ENCODE measurements at places on chromosomes 13 and 19. TPM values are rescaled to one million over a fixed set of nuclear protein-coding genes. Genes with fewer than 3 reads are reported as not detected.

FLT3 gene
- not detected for total RNA-seq

ISOC2 gene
- total RNA-seq = 64.8 TPM

ZNF208 gene
- total RNA-seq = not detected

CCL25 gene
- not detected for total RNA-seq

PCDH9 gene
- 7.2 TPM for total RNA-seq

MBD3L2 gene
- total RNA-seq = not detected

CBLC gene
- total RNA-seq = not detected

CEACAM19 gene
- total RNA-seq = 8.3 TPM

AKT1S1 gene
- 113 TPM for total RNA-seq

SH2D3A gene
- 15.4 TPM for total RNA-seq

ZNF296 gene
- total RNA-seq = 9.1 TPM

BRSK1 gene
- 5.4 TPM for total RNA-seq

FGF9 gene
- not detected for total RNA-seq

ACP7 gene
- total RNA-seq = 0.12 TPM

UBE2L5 gene
- total RNA-seq = not detected

PRRG2 gene
- total RNA-seq = 0.81 TPM

ZNF235 gene
- total RNA-seq = 3.0 TPM

MATK gene
- total RNA-seq = 1.9 TPM

FPR1 gene
- total RNA-seq = 0.31 TPM

OBI1 gene
- 7.8 TPM for total RNA-seq

ZNF564 gene
- 2.1 TPM for total RNA-seq

LAIR2 gene
- total RNA-seq = not detected

TYROBP gene
- not detected for total RNA-seq

ARHGEF18 gene
- total RNA-seq = 57.5 TPM

CGB8 gene
- total RNA-seq = 3.5 TPM

IGFLR1 gene
- 14.2 TPM for total RNA-seq

APOC1 gene
- total RNA-seq = 132 TPM

ZNF540 gene
- total RNA-seq = 0.15 TPM

SSC5D gene
- total RNA-seq = 0.45 TPM

ZNF841 gene
- total RNA-seq = 1.8 TPM

CGB1 gene
- total RNA-seq = 0.20 TPM

SWSAP1 gene
- 2.4 TPM for total RNA-seq

PAF1 gene
- total RNA-seq = 72.7 TPM

CEACAM16 gene
- 0.24 TPM for total RNA-seq

F10 gene
- not detected for total RNA-seq

DLL3 gene
- total RNA-seq = 10.3 TPM

GRK1 gene
- not detected for total RNA-seq

KL gene
- total RNA-seq = 0.04 TPM

NR2F6 gene
- total RNA-seq = 28.0 TPM

SPRED3 gene
- 2.3 TPM for total RNA-seq

DOCK6 gene
- 8.4 TPM for total RNA-seq

FFAR2 gene
- not detected for total RNA-seq

RFXAP gene
- total RNA-seq = 1.2 TPM

CGB5 gene
- 0.88 TPM for total RNA-seq

PEX11G gene
- total RNA-seq = 1.9 TPM

CD209 gene
- total RNA-seq = not detected

OR7A5 gene
- total RNA-seq = not detected

CPB2 gene
- total RNA-seq = not detected

All from A549 treated with CORT108297 at 1 μM for 4 hours (cell line).